ENCODE measurements at places on chromosomes 5 and 9. TPM values are rescaled to one million over a fixed set of nuclear protein-coding genes. Genes with fewer than 3 reads are reported as not detected.

- H3K36me3 ChIP-seq, result no peaks in the 10 kb centered on the region
- DNase-seq, result no peak
- no peaks in the 10 kb centered on the region for H3K4me1 ChIP-seq
Observed at GRCh38 chr5:123545506-123545905, 33.5 kb downstream of the CSNK1G3 start.

GRCh38 chr9:14170392-14170931 lies 143.5 kb downstream of the NFIB start:
- no peaks in the 10 kb centered on the region for H3K27me3 ChIP-seq
- no peak overlapping the region for H3K4me3 ChIP-seq
- H3K4me1 ChIP-seq, result peaks cover 12% of the 10 kb centered on the region
- no peak overlapping the region for H3K27ac ChIP-seq
- H3K36me3 ChIP-seq, result no peaks in the 10 kb centered on the region

DNA sequence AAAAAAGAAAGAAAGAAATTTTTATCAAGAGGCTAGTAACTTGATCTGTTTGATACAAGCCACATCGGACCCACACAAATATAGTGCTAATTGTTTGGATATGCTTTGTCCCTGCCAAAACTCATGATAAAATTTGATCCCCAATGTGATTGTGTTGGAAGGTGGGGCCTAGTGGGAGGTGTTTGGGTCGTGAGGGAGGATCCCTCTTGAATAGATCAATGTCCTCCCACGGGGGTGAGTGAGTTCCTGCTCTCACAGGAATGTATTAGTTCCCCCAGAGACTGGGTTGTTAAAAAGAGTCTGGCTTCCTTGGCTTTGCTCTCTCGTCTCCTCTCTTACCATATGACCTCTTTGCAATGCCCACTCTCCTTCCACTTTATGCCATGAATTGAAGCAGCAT lies 80.6 kb upstream of the CPLX2 start:
- H3K4me1 ChIP-seq, result no peaks in the 10 kb centered on the region
- H3K27me3 ChIP-seq, result peaks cover 3% of the 10 kb centered on the region
- no peak for DNase-seq
- H3K36me3 ChIP-seq, result no peaks in the 10 kb centered on the region

The SNAPC4 gene
- 3.6 TPM for total RNA-seq

- H3K27me3 ChIP-seq, result no peaks in the 10 kb centered on the region
- no peaks in the 10 kb centered on the region for H3K36me3 ChIP-seq
- no peak for DNase-seq
- no peaks in the 10 kb centered on the region for H3K4me1 ChIP-seq
- H3K4me3 ChIP-seq, result no peak overlapping the region
- no peak overlapping the region for H3K27ac ChIP-seq
Observed at GRCh38 chr9:117008876-117009275, 321.8 kb downstream of the TRIM32 start.

DNA sequence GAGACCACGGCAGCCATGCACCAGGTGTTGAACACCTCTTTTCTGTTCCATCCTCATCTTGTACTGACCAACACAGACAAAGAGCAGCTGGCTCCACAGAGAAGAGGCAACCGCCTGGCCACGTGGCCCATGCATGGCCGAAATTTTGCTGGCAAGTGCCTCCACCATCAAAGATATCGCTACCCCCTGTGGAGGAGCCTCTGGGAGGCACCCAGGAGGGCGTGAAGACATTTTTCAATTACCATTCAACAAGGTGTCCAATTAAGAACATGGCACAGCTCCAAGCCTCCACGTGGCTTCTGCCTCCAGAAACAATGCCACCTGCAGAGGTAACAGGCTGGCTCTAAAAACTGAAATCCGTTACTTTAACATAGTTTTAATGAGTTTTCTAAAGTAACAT lies 54.4 kb upstream of the CKS2 start:
- no peak for DNase-seq
- H3K4me1 ChIP-seq, result no peaks in the 10 kb centered on the region

Data from gastrocnemius medialis (tissue), 4 donors.